ENCODE measurements at places on chromosomes 1 and 21.

- no peak for DNase-seq
Measured at GRCh38 chr1:155759966-155760630, 71.2 kb downstream of the DAP3 start.

DNA sequence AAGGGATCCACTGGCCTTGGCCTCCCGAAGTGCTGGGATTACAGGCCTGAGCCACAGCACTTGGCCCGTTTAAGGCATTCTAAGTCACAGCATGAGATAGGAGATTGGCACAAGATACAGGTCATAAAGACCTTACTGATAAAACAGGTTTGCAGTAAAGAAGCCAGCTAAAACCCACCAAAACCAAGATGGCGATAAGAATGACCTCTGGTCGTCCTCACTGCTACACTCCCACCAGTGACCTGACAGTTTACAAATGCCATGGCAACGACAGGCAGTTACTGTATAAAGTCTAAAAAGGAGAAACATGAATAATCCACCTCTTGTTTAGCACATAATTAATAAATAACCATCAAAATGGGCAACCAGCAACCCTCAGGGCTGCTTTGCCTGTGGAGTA, 33.3 kb upstream of the RCC2 start:
- DNase-seq = no peak

- no peak for DNase-seq
Measured at GRCh38 chr1:17440074-17440826, 773 bp upstream of the RCC2 start.

DNA sequence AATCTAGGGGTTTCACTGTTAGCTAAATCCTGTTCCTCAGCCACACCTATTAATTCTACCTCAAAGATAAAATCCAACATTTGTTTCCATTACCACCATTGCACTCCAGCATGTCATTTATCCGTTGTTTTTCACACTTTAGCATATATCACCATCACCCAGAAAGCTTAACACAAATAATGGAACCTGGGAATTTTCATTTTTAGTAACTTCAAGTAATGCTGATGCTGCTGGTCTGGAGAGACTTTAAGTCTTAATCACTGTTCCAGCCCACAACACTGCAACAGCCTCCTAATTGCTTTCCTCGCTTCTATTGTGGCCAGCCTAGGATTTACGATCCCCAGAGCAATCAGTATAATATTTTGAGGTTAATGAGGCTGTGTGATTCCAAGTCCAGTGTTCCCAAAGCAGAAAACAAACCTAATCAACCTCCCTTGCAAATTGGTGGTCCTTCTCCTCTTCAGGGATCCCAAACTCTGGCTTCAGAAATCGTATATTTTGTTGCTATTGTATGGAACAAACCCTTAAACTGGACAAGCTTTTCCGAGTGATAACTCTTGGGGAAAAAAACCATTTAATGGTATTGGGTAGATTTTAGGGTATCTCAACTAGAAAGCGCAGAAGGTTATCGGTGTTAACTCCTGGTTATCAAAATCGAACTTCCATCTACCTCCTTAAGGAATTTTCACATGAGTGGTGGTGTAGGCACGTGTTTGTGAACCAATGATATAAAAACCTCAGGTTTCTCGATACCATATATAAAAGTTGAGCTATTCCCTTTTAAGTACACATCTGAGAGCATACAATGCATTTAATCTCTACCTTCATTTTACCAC, 50.0 kb upstream of the BOLA1 start:
- no peak for DNase-seq

DNA sequence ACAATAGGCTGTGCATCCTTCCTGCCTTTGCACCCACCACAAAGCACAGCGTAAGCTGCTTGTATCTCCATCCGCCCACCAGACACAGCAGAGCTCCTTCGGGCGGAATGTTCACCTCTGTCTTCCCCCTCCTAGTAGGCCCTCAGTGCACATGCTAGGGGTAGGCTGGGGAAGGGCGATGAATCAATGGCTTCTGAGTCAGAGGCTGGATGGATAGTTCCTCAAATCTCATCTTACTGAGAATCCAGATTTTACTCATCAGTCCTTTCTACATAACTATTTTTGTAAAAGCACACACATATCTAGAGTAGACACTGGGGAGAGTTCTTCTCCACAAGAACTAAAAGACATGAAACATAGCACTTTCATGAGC, 73.8 kb downstream of the BCAR3 start:
- no peak for DNase-seq

GRCh38 chr1:146039844-146040194, 18.3 kb upstream of the HJV start:
- no peak for DNase-seq

DNA sequence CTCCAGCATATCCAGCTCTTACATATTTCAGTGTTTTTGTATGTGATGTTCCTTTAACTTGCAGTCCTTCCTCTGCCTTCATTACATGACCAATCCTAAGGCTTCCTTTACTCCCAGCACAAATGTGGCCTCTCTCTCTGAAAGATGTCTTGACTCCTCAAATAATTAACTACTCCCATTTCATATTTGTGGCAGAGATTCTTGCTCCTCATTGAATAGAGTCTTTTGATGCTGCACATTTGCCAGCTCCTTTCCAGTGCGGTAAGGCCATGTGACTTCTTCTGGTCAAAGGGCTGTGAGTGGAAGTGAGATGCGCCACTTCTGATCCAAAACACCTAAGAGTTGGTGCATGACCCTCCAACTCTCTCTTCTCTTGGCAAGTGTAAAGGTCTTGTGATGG, 19.1 kb upstream of the LAMC1 start:
- DNase-seq = no peak

DNA sequence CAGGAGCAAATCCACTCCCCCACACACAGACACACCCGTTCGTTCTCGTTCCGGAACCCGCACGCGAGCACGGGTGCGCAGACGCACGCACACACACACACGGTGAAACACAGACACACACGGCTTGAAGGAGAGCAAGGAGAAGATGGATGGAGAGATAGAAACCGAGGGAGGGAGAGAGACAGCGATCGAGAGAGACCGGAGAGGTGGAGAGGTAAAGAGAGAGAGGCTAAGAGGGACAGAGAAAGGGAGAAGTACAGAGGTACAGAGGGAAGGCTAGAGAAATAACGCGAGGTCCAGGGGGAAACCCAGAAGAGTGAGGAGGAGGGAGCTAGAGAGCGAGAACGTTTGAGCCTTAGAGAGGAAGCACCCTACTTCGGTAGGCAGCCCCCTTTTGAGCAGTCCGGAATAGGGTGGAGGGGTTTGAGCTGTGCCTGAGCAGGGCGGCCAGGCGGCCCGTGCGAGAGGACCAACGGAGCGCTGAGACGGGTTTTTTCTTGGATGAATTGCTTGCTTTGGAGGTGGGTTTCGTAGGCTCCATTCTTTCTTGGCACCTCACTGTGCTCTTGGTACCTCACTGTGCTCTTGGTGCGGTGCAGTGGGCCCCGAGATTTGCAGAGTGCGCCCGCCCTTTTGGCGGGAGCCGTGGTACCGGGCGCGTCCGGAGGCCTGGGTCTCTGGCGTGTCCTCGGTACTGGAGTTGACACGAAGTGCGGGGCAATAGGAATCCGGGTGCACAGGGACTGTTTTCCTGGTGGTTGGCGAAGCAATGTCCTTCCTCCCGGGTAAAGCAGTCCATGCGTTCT, 88.4 kb upstream of the RHOU start:
- DNase-seq = no peak

GRCh38 chr1:208864366-208864965, 620.3 kb upstream of the PLXNA2 start:
- DNase-seq = no peak

All from left renal pelvis (tissue), 4 donors.